ENCODE measurements at places on chromosomes 2 and 18. TPM values are rescaled to one million over a fixed set of nuclear protein-coding genes. Genes with fewer than 3 reads are reported as not detected.

- H3K27me3 ChIP-seq: no peaks in the 10 kb centered on the region
- no peaks in the 10 kb centered on the region for H3K36me3 ChIP-seq
- no peak overlapping the region for H3K27ac ChIP-seq
- peaks cover 33% of the 10 kb centered on the region for H3K4me1 ChIP-seq
These were observed 73.1 kb upstream of the DNMT3A start for GRCh38 chr2:25414781-25415180.

PTPRM gene
- total RNA-seq: not detected

DNA sequence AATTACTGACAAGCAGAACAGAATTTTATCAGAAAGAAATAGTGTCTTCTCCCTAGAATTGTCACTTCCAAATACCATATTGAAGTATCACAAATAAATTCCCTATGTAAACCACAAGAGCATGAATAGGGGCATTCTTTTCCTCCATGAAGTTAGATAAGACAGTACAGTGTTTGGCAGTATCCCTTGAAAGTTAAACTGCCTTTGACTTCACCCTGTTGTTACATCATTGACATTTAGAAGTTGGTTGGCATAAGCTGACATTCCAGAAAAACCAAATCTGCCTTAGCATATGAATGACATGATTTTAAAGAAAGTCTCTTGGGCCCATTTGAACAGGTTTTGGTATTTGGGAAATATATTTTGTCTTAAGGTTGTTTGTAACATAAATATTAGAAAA lies 50.2 kb upstream of the OSR1 start:
- H3K27me3 ChIP-seq: peaks cover 12% of the 10 kb centered on the region
- no peak overlapping the region for H3K27ac ChIP-seq
- DNase-seq: no peak
- H3K4me3 ChIP-seq: no peak overlapping the region
- no peaks in the 10 kb centered on the region for H3K4me1 ChIP-seq
- no peaks in the 10 kb centered on the region for H3K36me3 ChIP-seq

DNA sequence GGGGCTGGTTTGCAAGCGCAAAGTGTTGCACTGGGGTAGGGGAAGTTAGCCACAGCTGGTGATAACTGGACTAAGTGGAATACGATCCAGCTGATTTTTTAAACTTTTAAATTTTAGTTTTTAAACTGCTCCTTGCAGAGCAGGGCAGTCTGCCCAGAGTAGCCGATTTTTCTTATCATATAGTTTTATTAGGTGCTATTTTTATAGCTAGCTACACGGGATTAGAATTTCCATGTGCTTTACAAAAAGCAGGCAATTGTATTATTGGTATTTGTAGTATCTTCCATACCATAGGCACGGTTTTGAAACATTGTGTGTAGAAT lies 9.6 kb downstream of the CPLX4 start:
- DNase-seq: no peak
- H3K27ac ChIP-seq: no peak overlapping the region
- H3K36me3 ChIP-seq: no peaks in the 10 kb centered on the region
- H3K27me3 ChIP-seq: no peaks in the 10 kb centered on the region
- H3K4me1 ChIP-seq: no peaks in the 10 kb centered on the region

DNA sequence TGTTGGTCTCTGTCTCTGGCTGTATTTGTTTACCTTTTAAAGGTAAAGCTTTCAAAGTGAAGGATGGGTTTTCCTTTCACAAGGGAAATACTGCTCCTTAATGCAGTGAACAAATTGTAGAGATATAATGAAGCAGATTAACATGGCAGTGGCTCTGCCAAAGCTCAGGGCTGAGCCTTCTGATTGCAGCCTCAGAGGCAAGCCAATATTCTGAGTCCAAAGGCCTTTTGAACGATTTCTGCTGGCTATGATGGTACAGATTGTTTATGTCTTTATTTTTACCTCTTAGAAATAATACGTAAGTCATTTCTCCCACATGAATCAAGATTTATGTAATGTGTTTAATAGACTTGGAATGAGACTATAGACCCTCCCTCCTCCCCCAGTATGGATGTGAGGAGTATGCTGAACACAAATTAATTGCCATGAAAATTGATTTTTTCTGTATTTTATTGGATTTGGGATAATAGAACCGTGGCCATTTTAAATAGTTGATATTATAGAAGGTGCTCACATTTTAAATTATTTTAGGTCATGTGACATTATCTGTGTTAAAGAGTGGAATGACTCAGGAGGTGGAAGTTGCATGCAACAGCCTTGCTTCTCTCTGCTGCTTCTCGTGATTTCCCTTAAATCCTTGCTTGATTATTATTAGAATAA lies 772 bp downstream of the SCN2A start:
- peaks cover 5% of the 10 kb centered on the region for H3K4me1 ChIP-seq
- H3K36me3 ChIP-seq: no peaks in the 10 kb centered on the region
- DNase-seq: no peak
- no peak overlapping the region for H3K4me3 ChIP-seq

ITGA4 gene
- 7.0 TPM for total RNA-seq

- no peaks in the 10 kb centered on the region for H3K36me3 ChIP-seq
- H3K4me3 ChIP-seq: no peak overlapping the region
- no peak for DNase-seq
- no peak overlapping the region for H3K27ac ChIP-seq
- no peaks in the 10 kb centered on the region for H3K27me3 ChIP-seq
These were observed 923.7 kb upstream of the CNTNAP5 start for GRCh38 chr2:123101434-123101833.

DNA sequence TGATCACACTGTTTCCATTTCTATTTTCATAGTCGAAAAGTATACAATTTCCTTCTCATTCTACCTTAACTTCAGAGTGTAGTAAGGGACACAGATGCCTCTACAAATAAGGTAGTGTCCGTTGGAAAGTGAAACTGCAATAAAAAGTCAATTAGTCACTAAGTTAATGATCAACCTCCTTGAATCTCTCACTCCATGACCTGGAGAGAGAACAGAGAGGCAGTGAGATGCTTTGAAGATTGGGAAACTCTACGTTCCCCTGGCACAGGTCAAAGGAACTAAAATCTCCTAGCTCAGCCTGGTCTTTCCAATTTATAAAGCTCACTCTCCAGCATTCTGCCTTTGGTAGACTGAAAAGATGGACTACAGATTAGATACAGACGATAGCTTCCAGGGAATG lies 153.8 kb upstream of the ACAA2 start:
- no peak overlapping the region for H3K27ac ChIP-seq
- H3K36me3 ChIP-seq: no peaks in the 10 kb centered on the region
- H3K4me3 ChIP-seq: no peak overlapping the region
- peaks cover 9% of the 10 kb centered on the region for H3K27me3 ChIP-seq
- H3K4me1 ChIP-seq: no peaks in the 10 kb centered on the region
- no peak for DNase-seq

DNA sequence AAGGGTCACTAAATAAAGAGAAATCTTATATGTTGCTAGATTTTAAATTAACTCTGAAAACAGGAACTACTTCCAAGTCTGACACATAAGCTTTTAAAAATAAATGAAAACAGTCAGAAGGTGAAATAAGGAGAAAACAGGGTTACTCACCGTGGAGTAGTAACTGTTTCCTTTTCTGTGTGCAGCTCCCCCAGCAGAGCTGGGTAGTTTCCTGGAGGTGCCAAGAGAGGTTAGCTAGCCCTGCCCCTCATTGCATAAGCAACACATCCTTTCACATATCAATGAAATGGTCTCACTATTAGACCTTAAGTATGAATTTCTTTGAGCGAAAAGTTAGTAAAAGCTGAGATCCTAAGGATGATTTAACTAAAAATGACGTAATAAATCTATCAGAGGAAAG lies 54.0 kb upstream of the GPR75 start:
- no peak overlapping the region for H3K4me3 ChIP-seq
- H3K27ac ChIP-seq: no peak overlapping the region
- no peaks in the 10 kb centered on the region for H3K27me3 ChIP-seq
- no peak for DNase-seq
- peaks cover 42% of the 10 kb centered on the region for H3K36me3 ChIP-seq
- H3K4me1 ChIP-seq: peaks cover 5% of the 10 kb centered on the region

GRCh38 chr2:16189836-16190160 lies 249.4 kb downstream of the MYCN start:
- H3K4me1 ChIP-seq: no peaks in the 10 kb centered on the region
- no peak overlapping the region for H3K27ac ChIP-seq
- H3K4me3 ChIP-seq: no peak overlapping the region
- no peaks in the 10 kb centered on the region for H3K36me3 ChIP-seq
- no peaks in the 10 kb centered on the region for H3K27me3 ChIP-seq
- DNase-seq: no peak

- no peaks in the 10 kb centered on the region for H3K36me3 ChIP-seq
- DNase-seq: no peak
- no peaks in the 10 kb centered on the region for H3K27me3 ChIP-seq
These were observed 113.7 kb downstream of the SPTBN1 start for GRCh38 chr2:54569745-54570301.
